ENCODE measurements at places on chromosomes 6 and 20.

GRCh38 chr6:23953976-23954375, 172.0 kb upstream of the NRSN1 start:
- no peak for DNase-seq

DNA sequence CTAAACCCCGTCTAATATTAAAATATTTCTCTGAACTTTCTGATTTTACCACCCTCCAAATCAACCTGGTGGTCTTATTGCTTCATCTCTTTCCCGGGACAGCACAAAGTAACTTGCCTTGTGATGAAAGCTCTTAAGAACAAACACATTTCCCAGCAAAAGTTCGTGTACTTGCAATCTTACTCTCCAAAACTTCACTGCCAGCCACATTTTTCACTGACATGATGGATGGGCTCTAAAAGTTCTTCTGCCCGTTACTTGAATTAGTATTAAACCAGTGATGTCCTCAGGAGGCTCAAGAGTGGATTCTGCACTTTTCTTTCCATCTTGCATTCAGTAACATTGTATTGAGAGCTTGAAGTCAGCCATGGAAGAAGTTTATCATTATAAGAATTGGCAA, 731.6 kb upstream of the GJE1 start:
- DNase-seq, result no peak

- DNase-seq, result no peak
Observed at GRCh38 chr6:148392671-148393070, 50.0 kb downstream of the SASH1 start.

- DNase-seq, result no peak
Observed at GRCh38 chr6:25883536-25883935, 9.5 kb upstream of the SLC17A3 start.

GRCh38 chr20:54524849-54525248, 49.5 kb downstream of the DOK5 start:
- DNase-seq, result no peak

DNA sequence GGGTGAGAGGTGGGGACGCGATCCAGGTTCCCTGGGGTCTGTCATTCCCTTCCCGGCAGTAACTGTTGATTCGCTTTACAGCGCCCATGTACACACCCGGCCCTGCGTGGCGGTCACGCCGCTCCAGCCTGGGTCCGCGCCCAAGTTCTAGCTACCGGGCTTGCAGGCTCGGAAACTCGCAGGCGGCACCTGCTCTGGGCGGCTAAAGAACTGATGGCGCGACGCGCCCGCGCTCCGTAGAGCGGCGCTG, 1.4 kb upstream of the POU3F2 start:
- DNase-seq, result no peak

DNA sequence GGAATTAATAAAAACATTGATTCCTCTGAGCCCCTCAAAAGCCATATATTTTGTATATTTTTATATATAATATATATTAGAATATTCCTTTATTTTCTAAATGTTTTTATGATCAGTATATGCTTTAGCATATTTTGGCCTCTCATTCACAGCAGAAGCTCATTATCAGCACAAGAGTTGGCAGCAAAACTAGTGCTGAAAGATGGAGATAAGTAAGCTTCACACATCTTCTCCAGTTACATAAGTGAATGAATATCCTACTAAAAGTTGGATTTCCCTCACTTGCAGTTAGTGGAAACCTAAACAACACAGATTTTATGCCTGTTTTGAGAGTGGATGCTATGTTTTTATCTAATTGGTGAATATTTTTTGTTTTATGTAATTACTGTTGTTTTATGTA, 1303.8 kb upstream of the ADGRB3 start:
- no peak for DNase-seq

GRCh38 chr6:69917834-69918233, 51.5 kb downstream of the COL19A1 start:
- no peak for DNase-seq

GRCh38 chr20:38751360-38751976, 3.2 kb downstream of the ACTR5 start:
- DNase-seq, result no peak

GRCh38 chr6:141700819-141701218, 431.9 kb upstream of the GJE1 start:
- DNase-seq, result no peak

GRCh38 chr6:97095311-97095850, 170.9 kb downstream of the KLHL32 start:
- no peak for DNase-seq

GRCh38 chr6:31815025-31815838, at the start of the genes HSPA1A and HSPA1L:
TSS of gene HSPA1A (plus strand) at chr6:31815543. CDS start at chr6:31815757, 214 bp downstream.
TSS of gene HSPA1L (minus strand) at chr6:31815283. CDS start at chr6:31811972, 3,311 bp downstream.
- DNase-seq, result peak; percentile 45

DNA sequence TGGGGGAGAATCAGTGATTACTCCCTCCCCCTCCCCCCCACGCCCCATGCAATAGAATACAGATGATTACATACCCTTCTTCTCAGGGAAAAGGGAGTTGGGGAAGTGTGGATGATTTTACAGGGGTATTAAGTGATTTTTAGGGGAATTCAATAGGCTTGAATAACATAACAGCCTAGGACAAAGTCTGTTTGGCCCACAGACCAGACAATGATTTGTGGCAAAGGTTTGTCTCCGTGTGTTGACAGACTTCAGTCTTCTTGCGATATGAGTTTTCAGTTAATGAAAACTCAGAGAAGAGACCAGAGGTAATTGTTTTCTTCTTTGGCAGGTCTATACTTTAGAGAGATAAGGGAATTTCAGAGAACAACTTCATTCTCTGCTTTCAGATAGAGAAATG, 95.3 kb downstream of the OR2B2 start:
- DNase-seq, result no peak

DNA sequence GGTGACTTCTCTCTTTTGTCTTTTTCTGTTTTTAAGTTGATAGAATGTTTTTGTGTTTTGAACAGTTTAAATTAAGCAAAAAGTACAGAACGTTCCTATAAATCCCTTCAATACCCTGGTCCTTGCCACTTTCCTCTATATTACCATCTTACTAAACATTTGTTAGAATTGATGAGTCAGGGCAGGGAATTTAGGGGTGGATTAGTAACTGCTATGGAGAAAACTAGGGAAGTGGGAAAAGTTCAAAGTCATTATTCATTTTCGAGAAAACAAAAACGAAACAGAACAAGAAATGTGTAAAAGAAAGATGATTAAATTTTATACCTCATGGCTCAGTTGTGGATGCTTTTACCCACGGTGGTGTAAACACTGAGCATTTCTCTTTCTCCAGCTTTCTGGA, 240.4 kb upstream of the SULF2 start:
- DNase-seq, result no peak

GRCh38 chr6:132204591-132204990, 196.7 kb downstream of the MOXD1 start:
- no peak for DNase-seq

GRCh38 chr20:24772667-24773066, 176.4 kb upstream of the CST7 start:
- DNase-seq, result no peak

- no peak for DNase-seq
Observed at GRCh38 chr6:4185846-4186245, 50.5 kb upstream of the ECI2 start.

GRCh38 chr6:40640599-40641227, 53.5 kb upstream of the LRFN2 start:
- DNase-seq, result no peak

DNA sequence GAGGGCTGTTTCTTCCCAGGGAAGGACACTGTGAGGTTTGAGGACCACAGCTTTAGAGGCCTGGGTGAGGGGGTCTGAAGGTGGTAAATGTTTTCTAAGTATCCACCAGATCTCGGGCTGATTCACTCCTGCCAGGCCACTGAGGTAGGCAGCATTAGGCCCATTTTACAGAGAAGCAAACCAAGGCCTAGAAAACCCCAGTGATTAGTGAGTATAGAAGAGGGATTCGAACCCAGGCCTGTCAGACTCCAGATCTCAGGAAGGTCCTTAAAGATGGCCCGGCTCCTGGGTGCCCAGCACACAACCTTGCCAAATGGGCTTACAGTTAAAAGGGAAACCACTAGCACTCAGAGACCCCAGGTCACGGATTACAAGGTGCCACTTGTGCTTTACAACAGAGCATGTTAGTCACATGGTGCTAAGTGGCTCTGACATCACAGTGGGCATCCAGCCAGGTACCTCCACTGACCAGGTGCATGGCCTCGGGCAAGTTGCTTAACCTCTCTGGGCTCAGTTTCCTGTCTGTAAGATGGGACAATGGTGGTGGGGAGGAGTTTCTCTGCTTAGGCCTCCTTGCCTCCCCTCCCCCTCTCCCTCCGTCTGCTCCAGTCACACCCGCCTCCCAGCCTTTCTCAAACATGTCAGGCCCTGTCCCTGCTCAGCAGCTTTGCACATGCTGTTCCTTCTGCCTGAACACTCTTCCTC, 18.8 kb upstream of the SIRPA start:
- DNase-seq, result no peak

GRCh38 chr20:41394931-41395666, 28.5 kb upstream of the EMILIN3 start:
- DNase-seq, result no peak

- no peak for DNase-seq
Observed at GRCh38 chr6:35955071-35955470, 34.2 kb upstream of the SRPK1 start.

GRCh38 chr6:129865013-129865412, 3.9 kb upstream of the TMEM244 start:
- DNase-seq, result no peak

- no peak for DNase-seq
Observed at GRCh38 chr6:2542101-2542857, 208.4 kb downstream of the MYLK4 start.

GRCh38 chr20:35542990-35543389, 1.1 kb downstream of the ERGIC3 start:
- DNase-seq, result no peak

DNA sequence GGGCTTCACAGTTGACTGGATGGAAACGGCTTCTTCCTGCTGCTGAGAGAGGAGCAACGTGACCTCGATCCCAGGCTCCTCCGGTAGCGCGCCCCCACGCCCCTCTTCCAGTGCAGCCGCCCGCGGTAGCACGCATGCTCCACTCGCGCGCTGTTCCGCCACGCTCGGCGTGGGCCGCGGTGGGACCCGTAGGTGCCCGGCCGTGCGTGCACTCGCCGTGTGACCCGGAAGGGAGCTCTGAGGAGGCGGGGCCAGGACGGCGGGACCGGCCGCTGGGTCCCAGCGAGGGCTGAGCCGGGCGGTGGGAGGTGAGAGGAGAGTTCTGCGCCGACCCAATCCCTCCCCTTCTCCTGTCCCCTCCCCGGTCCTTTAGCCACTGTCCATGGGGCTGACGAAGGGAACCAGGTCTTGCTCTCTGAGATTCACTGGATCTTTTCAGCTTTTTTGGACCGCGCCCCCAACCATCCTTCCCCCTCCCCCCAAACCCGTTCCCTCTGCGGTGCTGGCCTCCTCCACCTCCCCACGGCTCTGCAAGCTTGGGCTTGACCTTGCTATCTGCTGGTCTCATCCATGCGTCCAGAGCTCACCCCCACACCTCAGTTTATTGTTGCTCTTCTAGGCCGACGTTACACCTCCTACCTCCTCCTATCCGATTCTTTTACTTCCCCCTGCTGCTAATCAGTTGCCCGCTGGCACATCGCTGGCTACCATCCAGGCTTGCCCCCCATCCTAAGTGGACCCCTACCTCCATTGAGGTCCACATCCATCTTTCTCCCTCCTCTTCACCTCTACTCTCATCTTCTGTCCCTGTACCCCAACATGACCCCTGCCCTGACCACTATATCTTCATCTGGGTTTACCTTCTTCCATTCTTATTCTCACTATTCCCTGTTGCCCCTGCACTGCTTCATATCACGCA, at the start of gene CUL9:
Gene CUL9, plus strand, starts transcription at position 255 of the 919 bp plus-strand sequence. CDS start 2,115 bp downstream, outside the sequence.
- DNase-seq, result peak; percentile 75

- DNase-seq, result no peak
Observed at GRCh38 chr20:53165452-53165851, 193.3 kb downstream of the TSHZ2 start.

- DNase-seq, result no peak
Observed at GRCh38 chr6:21214738-21215448, 378.7 kb upstream of the SOX4 start.

DNA sequence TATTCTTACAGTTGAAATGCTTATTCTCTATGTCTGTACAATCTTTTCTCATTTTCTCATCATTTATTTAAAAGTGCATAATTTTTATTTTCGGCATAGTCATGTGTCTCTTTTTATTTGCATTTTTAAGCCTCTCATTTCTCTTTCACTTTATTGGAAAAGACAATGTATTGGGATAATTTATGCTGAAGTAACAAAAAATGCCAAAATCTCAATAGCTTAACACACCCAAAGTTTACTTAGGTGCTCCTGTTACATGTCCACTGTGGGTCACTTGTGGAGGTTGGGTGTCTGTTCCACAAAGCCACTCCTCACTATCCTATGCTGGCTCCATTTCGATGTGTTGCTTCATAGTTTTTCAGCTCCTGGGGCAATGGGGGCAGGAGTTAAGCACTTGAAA, 638.7 kb downstream of the CD109 start:
- DNase-seq, result no peak

- DNase-seq, result no peak
Observed at GRCh38 chr20:54127855-54128574, 45.8 kb downstream of the CYP24A1 start.

DNA sequence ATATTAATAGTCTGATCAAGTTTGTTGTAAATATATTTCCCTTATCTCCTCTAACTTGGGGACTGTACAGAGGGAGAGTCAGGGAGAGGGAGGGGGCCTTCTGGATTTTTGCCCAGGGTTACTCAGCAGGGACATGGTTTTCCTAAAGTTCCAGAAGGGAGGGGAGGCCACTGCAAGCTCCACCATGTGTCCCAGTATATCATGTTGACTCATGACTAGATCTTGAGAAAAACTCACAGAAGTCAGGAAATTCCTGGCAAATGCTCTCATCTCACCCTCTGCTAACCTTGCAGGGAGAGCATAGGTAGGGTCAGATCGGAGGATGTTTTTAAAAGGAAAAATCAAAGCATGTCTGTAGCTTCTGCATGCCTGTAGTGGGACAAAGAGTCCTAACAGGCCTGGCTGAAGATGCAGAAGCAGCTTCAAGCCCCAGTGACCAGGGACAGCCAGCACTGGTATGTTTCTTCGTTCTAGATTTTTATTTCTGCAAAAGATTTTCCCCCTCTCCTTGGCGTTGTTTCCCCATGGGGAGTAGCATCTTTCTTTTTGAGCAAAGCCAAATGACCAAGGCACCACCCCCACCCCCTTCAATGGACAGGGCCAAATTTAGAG, 272.9 kb upstream of the SUPT3H start:
- no peak for DNase-seq

GRCh38 chr20:32893263-32894025, 34.7 kb downstream of the EFCAB8 start:
- DNase-seq, result no peak

GRCh38 chr6:21201637-21202350, 391.8 kb upstream of the SOX4 start:
- DNase-seq, result no peak

GRCh38 chr6:20198775-20199174, 13.5 kb downstream of the MBOAT1 start:
- no peak for DNase-seq

DNA sequence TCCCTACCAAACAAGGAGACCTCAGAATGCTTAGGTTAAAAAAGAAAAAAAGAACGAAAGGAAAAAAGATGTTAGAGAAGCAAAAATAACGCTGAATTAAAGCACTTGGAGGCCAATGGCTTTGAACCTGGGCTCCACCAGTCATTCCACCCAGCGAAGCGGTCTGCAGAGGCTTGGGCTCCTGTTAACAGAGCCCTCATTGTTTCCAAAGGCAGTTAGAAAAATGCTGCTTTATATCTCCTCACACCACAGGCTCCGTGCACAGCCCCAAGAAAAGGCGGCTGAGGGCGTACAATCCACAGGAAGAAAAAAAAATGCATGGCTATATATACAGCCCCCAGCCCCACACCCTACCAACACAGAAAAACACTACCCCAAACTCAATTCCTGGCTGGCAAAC, 255.9 kb downstream of the FOXC1 start:
- DNase-seq, result no peak

GRCh38 chr6:74073999-74074398, 378.0 kb downstream of the CD109 start:
- DNase-seq, result no peak

GRCh38 chr20:58619864-58620431, 31.1 kb upstream of the STX16 start:
- DNase-seq, result no peak
